ENCODE measurements at places on chromosomes 7 and 10.
A peak's percentile ranks its signal among the peaks of the same experiment; 100 is the strongest.

- peak; percentile 53 for DNase-seq
Observed at GRCh38 chr10:73865459-73866442, 8.6 kb downstream of the CAMK2G start.

DNA sequence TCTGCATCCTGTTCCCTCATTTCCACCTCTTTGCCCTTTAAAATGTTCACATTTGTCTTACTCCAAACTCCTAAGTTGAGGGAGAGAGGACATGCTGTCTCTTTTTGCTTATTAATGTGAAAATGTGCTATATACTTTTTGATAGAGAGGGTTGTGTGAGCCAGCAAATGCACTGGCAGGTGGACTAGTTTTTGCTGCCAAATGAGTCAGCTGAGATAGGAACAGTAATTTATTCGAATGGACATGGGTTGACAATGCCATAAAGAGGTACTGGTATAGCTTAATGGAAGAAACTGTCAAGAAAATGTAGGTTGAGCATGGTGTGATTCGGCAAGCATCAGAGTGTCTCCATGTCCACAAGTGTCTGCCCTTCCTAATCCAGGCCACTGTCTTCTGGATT lies 9.2 kb upstream of the TRUB1 start:
- no peak for DNase-seq

DNA sequence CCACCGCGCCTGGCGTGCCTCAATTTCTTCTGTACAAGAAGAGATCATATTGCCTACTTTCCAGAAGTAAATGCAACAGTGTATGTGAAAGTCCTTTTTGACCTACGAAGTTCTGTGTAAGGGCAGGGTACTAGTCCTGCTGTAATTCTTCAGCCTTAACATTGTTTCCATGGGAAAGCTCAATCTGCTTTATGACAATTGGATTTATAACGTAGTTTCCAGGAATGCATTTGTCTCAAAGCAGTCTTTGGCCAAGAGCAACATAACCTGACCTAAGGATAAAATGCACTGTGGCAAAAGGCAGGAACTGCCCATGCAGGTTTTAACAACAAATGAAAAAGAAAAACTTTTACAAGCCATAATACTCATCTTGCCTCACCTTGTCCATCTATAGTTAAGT lies 108.1 kb upstream of the PODXL start:
- DNase-seq, result no peak

GRCh38 chr7:105387508-105388355 lies 989 bp downstream of the SRPK2 start:
- DNase-seq, result peak; percentile 36

DNA sequence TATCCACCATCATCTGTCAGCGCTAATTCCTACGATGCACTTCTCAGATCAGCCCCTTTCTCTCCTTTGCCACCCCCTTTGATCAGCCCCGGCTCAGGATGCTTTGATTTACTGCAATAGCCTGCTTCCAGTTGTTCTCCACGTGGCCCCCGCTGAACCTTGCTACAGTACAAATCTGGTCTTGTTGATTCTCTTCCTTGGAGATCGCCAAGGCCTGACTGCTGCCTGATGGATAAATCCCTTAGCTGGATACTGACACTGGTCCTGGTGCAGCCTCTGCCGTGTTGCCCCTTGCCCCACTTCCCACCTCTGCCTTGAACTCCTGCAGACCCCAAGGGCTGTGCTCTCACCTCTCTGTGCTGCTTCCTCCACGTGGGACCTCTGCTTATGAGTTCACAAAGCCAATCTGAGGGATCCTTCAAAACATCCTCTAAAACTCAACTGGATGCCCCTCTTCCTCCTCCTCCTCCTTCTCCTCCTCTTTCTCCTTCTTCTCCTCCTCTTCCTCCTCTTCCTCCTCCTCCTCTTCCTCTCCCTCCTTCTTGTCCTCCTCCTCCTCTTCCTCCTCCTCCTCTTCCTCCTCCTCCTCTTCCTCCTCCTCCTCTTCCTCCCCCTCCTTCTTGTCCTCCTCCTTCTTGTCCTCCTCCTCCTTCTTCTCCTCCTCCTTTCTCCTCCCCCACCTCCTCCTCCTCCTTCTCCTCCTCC lies 15.3 kb downstream of the PLXNA4 start:
- no peak for DNase-seq

DNA sequence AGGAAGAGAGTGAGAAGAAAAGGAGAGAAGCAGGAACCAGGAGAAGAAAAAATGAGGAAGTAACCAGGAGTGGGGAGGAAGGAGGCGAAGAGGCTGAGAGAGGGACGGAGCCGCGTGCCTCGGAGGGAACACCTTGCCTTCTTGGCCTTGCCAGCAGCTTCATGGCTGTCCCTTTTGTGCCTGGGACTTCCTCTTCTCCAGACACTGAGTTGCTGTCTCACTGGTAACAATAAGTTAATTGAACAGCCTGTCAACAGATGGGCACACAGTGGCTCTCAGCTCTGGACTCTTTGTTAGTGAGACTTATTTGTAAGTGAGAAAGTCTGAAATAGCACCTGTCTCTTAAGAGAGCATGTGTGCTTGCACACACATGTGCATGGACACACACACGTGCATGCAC lies 83.2 kb downstream of the GATA3 start:
- DNase-seq, result no peak

DNA sequence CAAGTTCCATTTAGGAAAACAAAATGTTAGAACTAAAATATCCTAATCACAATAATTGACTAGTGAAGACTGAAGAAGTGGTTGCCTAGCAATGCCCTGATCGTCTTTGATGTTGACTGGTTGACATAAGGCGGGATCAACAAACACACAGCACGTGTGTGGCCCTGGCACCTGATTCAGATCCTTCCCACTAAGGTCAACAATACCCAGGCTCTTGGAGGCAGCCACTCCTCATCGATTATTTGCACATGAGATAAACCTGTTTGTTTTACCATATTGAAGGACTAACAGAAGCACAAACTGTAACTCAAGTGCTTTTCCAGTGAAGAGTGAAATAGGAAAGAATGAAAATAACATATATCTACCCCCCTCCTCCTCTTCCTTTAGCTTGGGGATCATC lies 15.6 kb downstream of the FANK1 start:
- DNase-seq, result no peak
